ENCODE measurements at places on chromosomes 13 and 19.

GRCh38 chr13:99374994-99375737 lies 68.0 kb upstream of the GPR183 start:
- DNase-seq, result peak; percentile 46

DNA sequence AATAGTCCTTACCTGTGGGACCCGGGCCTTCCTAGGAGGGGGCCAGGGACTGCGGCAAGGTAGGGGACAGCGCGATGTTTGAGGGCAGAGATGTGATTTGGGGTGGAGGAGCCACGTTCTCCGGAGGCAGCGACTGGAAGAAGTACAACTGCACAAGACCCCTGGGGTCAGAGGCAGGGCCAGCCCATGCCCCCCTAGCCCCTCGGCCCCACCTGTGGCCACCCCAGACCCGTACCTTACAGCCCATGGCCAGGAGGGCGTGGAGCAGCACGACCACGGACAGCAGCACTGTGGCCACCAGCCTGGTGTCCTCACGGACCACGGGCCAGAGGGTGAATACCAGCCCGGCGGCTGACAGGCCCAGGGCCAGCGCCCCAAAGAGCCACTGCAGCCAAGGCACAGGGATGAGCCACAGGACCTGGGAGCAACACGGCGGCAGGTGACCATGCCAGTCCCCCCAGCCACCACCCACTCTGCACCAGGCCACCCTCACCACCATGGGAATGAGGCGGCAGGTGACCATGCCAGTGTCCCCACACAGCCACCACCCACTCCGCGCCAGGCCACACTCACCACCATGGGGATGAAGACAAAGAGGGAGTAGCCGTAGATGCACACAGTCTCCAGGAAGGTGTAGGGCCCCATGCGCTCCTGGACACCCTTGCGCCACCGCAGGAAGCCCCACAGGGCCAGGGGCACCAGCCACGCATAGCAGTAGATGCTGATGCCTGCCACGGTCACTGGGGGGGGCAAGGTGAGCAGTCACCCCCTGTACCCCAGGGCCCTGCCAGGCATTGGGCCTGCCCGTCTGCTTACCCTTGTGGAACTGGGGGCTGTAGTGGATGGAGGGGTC lies 5.0 kb downstream of the YIPF2 start:
- no peak for DNase-seq

DNA sequence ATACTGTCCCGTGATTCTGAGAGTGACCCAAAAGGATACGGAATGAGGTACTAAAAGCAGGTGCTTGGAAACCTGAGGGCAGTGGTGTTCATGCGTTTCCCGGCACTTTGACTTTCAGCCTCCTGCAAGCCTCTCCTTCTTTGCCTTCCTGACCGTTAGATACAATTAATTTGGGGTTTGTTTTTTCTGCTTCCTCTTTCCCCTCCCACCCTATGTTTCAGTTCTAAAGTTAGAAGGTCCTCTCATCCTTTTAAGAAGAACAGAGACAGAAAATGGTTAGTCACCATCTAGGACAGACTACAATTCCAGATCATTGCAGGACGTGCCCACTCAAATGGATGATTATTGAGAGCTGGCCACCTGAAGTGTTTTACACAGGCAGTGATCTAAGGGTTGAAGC lies 1.8 kb upstream of the LILRB4 start:
- no peak for DNase-seq

DNA sequence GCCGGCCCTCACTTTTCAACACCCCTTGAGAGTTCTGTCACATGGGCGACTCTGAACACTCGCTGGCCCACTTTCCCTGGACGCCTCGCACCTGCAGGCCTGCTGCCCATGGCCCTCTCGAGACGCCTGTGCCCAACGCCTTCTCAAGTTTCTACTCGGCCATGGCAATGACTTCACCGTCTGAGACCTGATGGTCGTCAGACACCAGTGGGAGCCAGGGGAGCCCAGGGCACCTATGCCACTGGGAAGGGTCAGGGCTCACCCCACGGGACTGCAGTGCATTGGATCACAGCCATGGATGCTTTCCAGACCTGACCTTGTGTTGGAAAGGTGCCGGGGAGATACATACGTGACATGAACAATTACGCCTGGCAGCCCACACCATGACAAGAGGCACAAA lies 60.1 kb downstream of the KLF2 start:
- no peak for DNase-seq

DNA sequence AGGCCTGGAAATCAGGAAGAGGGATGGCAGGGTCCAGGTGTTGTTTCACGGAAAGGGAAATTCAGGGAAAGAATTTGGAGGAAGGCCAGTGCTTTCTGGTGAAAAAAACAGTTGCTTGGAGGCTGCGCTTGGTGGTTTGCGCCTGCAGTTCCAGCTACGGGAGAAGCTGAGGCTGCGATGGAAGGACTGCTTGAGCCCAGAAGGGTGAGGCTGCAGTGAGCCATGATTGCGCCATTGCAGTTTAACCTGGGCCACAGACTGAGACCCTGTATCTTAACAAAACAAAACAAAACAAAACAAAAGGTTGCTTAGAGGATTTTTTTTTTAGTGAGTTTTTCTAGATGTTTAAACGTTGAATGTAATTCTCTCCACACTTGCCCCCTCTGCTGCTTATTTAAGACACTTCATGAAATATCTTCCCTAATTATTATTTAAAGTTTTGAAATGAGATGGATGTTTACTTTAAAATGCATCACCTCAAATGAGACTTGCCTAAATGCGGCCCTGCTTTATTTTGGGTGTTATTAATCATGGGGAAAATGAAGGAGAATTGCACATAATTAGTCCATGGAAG lies 75.4 kb upstream of the TRPC4 start:
- no peak for DNase-seq

DNA sequence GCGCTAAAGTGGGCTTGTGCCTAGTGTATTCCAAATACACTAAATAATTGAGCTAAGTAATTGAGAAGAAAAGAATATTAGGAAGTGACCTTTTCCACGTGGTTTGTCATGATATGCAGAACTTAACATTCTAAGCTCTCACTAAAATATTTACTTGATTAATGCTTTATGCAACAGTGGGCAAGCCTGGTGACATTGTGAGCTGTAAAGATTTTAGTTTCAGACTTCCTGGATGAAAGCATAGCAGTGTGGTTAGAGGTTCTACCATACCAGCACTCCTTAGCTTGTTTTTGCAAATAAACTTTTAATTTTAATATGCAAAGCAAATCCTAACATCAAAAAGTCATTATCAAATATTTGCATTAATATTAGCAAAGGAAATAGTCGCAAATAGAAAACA lies 1065.1 kb upstream of the SPRY2 start:
- DNase-seq, result no peak

DNA sequence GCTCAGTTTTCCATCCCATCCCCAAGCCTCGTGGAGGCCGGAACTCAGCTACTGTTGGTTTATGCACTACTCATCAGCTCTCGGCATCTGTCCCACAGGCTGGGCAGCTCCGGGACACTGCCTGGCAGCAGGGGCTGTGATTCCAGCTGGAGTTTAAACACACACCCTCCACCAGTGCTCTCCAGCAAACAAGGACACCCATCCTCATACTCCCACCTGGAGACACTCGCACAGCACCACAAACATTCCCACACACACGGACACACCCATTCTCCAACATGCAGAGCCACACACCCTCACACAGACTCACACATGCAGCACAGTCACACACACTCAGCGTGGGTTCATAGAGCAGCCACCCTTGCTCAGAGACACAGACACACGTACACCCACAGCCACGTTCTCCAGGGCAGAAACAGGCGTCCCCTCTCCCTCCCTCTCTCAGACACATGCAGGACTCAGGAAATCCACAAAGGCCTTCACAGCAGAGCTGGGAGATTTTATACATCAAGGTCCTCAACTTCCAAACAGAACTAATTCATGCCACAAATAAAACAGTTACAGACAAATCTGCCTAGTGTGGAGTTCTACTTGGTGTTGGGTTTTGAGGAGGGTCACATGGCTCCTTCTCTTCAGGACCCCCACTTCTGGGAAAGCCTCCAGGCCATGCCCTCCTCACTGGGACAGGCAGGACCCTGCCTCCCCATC lies 785.4 kb downstream of the UQCRFS1 start:
- no peak for DNase-seq

DNA sequence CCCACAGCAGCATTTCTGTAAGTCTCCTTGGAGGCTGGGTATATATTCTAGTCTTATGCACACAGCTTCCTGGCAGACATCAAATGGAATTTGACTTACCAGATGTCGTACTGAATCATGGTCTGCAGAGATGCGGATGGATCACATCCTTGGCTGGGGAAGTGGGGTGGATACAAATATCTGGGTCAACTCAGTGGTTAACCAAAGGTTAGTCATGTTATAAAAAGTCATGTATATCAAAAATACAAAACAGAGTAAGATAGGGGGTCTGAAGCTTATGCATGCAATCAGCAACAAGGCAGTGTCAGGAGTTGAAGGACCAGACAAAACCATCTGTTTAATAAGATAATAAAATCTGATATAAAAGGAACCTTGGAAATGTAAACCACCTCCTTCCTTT lies 61.9 kb downstream of the WASF3 start:
- DNase-seq, result no peak

GRCh38 chr19:4112367-4112766 lies 11.6 kb downstream of the MAP2K2 start:
- no peak for DNase-seq

GRCh38 chr13:34308725-34309124 lies 490.8 kb downstream of the RFC3 start:
- DNase-seq, result no peak

DNA sequence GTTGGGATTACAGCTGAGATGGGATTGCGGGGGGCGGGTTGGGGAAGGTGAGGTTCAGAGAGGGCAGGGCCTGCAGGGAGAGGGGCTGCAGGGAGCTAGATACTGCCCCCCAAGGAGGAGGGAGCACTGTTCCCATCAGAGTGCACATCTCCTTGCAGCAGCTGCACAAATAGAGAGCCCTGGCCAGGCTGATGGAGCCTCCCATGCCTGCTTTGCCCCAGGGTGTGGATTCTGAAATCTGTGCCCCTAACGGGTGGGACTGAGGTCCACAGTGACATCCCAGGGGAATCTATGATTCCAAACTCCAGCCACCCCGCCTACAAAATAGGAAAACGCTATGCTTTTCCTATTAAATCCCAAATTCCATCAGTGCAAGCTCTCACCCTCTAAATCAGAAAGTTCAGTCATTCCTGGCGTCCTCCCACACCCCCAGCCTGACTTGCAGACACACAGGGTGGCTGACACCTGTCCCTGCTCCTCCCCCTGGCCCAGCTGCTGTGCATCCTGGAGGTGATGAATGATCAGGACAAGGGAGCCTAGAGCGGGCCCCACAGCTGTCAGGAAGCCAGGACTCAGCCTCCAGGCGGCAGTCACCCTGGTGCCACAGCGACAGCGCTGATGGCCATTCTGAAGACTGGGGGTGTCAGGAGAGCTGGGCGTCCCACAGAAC lies 6.3 kb upstream of the CEACAM21 start:
- DNase-seq, result peak; percentile 26

GRCh38 chr13:99433543-99434075 lies 67.7 kb upstream of the TM9SF2 start:
- no peak for DNase-seq
